Diencephalon (tissue), 1 donor: ENCODE measurements at places on chromosomes 6 and 20. TPM values are rescaled to one million over a fixed set of nuclear protein-coding genes. Genes with fewer than 3 reads are reported as not detected.

The PRKN gene
- total RNA-seq = 10.8 TPM

The ISM1 gene
- 2.8 TPM for total RNA-seq

The PRDM1 gene
- 1.8 TPM for total RNA-seq

The SLC22A16 gene
- total RNA-seq = not detected

The WFDC10B gene
- not detected for total RNA-seq

The OPN5 gene
- not detected for total RNA-seq

The LY6G6C gene
- not detected for total RNA-seq

The IPCEF1 gene
- 13.6 TPM for total RNA-seq

The CPXM1 gene
- 12.0 TPM for total RNA-seq

The C6orf163 gene
- 6.2 TPM for total RNA-seq

The PTCRA gene
- total RNA-seq = not detected

The NFKBIE gene
- total RNA-seq = 6.7 TPM

The MYBL2 gene
- 1.6 TPM for total RNA-seq

The PNPLA1 gene
- total RNA-seq = not detected

The ZNF335 gene
- 15.5 TPM for total RNA-seq

The CTCFL gene
- total RNA-seq = 0.23 TPM

The PMEPA1 gene
- total RNA-seq = 16.1 TPM

The SSTR4 gene
- total RNA-seq = 2.1 TPM

The CALHM5 gene
- total RNA-seq = 1.2 TPM

The C2 gene
- total RNA-seq = 5.3 TPM

The FAM83B gene
- total RNA-seq = 0.23 TPM

The OR2B6 gene
- total RNA-seq = not detected

The ARG1 gene
- 0.69 TPM for total RNA-seq

The PPP1R14C gene
- 35.5 TPM for total RNA-seq

The COL9A3 gene
- total RNA-seq = 7.8 TPM

The HRH3 gene
- 2.3 TPM for total RNA-seq

The RCAN2 gene
- 42.7 TPM for total RNA-seq

The UBD gene
- not detected for total RNA-seq

The RNF217 gene
- 25.1 TPM for total RNA-seq

The VAPB gene
- 38.3 TPM for total RNA-seq

The MDFI gene
- total RNA-seq = 21.7 TPM

The CEP250 gene
- total RNA-seq = 24.7 TPM

The TCF15 gene
- 0.23 TPM for total RNA-seq

The COL19A1 gene
- total RNA-seq = 7.6 TPM

The BPIFB2 gene
- not detected for total RNA-seq

The AVP gene
- 51.9 TPM for total RNA-seq

The RNF144B gene
- total RNA-seq = 6.0 TPM

The MOCS1 gene
- total RNA-seq = 9.5 TPM

The GSTA2 gene
- total RNA-seq = not detected

The TRIM40 gene
- total RNA-seq = not detected

The RBBP8NL gene
- total RNA-seq = not detected

The RIPPLY2 gene
- 7.8 TPM for total RNA-seq

The CDYL gene
- 40.4 TPM for total RNA-seq

The SLC4A11 gene
- total RNA-seq = not detected

The PLEKHG1 gene
- 13.8 TPM for total RNA-seq

The MUC21 gene
- total RNA-seq = not detected

The MAFB gene
- total RNA-seq = 4.2 TPM

The SAMHD1 gene
- 67.1 TPM for total RNA-seq

The SAMD10 gene
- total RNA-seq = 10.4 TPM

The TSPO2 gene
- total RNA-seq = not detected

The TFAP2D gene
- 0.92 TPM for total RNA-seq

The RWDD1 gene
- 47.7 TPM for total RNA-seq

The PACSIN1 gene
- 13.6 TPM for total RNA-seq

The RRAGD gene
- total RNA-seq = 61.1 TPM

The CST4 gene
- total RNA-seq = not detected

The NEU1 gene
- 18.2 TPM for total RNA-seq

The DEFB127 gene
- not detected for total RNA-seq

The KCNG1 gene
- total RNA-seq = 22.8 TPM

The RAMACL gene
- total RNA-seq = 2.1 TPM
